A549 treated with Mapracorat at 1 μM for 4 hours (cell line): ENCODE measurements at places on chromosomes 1 and 21. TPM values are rescaled to one million over a fixed set of nuclear protein-coding genes. Genes with fewer than 3 reads are reported as not detected.

Gene RHD
- not detected in 5 replicates for total RNA-seq

Gene EDARADD
- 2.8 to 4.2 TPM (median 3.4 TPM) in 5 replicates for total RNA-seq

Gene BRDT
- total RNA-seq, result not detected in 5 replicates

Gene ATPAF1
- total RNA-seq, result 33.6 to 38.2 TPM (median 35.2 TPM) in 5 replicates

Gene KCNJ9
- total RNA-seq, result not detected in 5 replicates

Gene FAM89A
- total RNA-seq, result 11.2 to 17.9 TPM (median 15.9 TPM) in 5 replicates

Gene HSD11B1
- 0.39 to 0.63 TPM (median 0.43 TPM) in 5 replicates for total RNA-seq

Gene FCRL6
- not detected in 5 replicates for total RNA-seq

Gene LRRC3
- total RNA-seq, result 1.5 to 2.3 TPM (median 2.1 TPM) in 5 replicates

Gene SLC30A1
- total RNA-seq, result 20.8 to 25.0 TPM (median 24.2 TPM) in 5 replicates

Gene NPHS2
- not detected in 5 replicates for total RNA-seq

Gene KRTAP8-1
- not detected in 5 replicates for total RNA-seq

Gene VTCN1
- 0.06 to 0.13 TPM (median 0.09 TPM) in 4 of 5 replicates, not detected in the other for total RNA-seq

Gene HDAC1
- 52.5 to 57.3 TPM (median 53.7 TPM) in 5 replicates for total RNA-seq

Gene C1QA
- not detected in 5 replicates for total RNA-seq

Gene NCAM2
- not detected in 5 replicates for total RNA-seq

Gene FAM167B
- 0.40 to 0.70 TPM (median 0.58 TPM) in 5 replicates for total RNA-seq
